ENCODE measurements at places on chromosomes 11 and 22. TPM values are rescaled to one million over a fixed set of nuclear protein-coding genes. Genes with fewer than 3 reads are reported as not detected.

- no peak for DNase-seq
These were observed 19.3 kb upstream of the TMEM191C start for GRCh38 chr22:21447694-21448402.

GRCh38 chr11:94557992-94558391, 9.2 kb upstream of the PIWIL4 start:
- no peak for DNase-seq

- no peak for DNase-seq
These were observed 2.4 kb upstream of the PPFIBP2 start for GRCh38 chr11:7511401-7511800.

DNA sequence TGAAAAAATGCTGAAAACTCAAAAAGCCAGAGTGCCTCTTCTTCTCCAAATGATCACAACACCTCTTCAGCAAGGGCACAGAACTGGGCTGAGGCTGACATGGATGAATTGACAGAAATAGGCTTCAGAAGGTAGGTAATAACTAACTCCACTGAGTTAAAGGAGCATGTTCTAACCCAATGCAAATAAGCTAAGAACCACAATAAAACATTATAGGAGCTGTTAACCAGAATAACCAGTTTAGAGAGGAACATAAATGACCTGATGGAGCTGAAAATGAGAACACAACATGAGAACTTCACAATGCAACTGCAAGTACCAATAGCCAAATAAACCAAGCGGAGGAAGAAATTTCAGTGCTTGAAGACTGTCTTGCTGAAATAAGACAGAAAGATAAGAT, 9.2 kb downstream of the OR56B4 start:
- DNase-seq: no peak

DNA sequence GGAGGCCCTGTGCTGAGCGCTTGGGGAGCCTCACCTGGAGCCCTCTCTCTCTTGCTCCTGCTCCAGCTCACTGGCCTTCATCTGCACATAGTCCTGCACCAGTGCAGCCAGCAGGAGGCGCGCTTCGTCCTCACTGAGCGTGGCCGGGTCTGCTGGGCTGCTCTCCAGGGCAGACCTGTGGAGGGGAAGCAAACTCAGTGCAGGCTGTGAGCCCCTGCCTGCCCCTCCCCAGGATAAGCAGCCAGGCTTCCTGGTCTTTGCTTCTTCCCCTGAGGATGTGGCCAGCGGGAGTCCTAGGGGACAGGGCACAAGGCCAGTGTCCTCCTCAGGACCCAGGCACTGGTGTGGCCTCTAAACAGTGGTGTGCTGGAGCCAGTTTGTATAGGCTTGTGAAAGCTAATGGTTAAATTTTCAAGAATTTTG, 2.2 kb downstream of the CALCA start:
- DNase-seq: peak; percentile 49

DNA sequence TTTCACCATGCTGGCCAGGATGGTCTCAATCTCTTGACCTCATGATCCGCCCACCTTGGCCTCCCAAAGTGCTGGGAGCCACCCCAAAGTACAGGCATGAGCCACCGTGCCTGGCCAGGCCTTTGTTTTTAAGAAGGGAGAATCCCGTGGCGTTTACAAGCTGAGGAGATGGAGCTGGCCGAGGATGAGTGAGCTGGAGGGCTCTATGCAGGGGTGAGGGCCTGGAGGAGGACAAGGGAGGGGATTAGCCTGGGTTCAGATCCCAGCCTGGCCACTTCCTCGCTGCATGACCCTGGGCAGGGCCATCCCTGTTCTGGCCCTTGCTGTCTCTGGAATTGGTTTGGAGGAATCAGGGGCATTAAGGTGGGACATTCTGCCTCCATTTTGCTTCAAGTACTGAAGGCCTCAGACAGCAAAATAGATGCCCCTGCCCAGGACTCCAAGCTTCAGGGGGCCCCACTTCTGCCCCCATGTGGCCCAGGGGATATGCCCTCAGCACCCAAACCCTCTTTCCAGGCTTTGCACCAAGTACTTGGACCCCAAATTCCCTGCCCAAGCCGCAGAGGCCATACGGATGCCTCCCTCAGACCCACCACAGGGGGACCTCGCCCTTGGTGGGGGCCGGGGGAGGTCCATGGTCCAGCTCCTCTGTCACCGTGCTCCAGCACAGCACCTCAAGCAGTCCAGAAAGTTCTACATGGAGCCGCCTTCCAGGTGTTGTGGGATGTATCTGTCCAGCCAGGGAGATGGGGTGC, 12.1 kb upstream of the LRP5 start:
- DNase-seq: no peak

DNA sequence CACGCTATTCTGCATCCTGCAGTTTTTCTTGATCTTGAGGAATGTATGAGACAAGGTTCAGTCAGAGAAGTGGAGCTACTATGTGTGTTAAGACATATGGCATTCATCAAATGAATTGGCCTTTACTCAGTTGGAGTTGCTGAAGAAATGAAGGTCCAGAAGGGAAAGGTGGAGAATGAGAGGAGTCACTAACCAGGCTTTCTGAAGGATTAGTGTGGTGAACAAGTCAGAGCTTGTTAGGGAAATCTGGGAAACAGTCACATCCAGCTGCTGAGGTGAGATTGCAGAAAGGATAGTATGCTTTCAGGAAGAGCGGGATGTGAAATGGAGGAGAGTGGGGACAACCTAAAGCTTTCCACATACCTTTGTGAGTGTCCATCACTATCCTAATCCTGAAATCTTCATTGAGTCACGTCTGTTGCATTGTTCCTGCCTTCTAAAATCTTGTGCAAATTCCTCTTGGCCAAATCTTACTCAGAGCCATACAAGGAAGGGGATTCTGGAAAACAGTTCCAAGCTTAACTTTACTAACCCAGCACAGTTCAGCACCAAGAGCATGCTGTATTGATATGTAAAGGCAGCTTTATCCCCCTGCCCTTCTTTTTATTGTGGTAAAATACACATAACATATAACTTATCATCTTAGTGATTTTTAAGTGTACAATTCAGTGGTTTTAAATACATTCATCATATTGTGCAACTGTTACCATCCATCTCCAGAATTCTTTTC, 11.4 kb upstream of the PITPNB start:
- no peak for DNase-seq

DNA sequence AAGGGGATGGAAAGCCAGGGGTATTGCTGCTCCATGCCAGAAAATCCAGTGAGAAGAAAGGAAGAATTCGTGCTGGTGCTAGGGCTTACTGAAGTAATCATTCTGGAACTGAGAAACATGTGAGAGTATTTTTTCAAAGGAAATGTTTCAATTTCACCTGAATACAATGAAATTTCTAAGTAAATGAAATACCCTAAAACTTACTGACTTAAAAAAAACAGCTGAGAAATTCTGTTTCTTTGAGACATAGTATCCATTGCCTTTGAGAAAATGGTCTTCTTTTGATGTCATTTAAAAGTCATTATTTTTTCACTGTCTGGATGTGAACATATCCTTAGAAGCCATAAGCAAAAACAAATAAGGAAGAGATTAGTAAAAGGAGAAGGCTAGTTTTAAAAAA, at the start of gene OR51V1:
OR51V1 (minus strand) TSS at position 101 of the 400 bp plus-strand sequence; CDS start at position 101, 0 bp downstream.
- DNase-seq: no peak

GRCh38 chr11:71979602-71980001, 19.1 kb upstream of the IL18BP start:
- DNase-seq: no peak

DNA sequence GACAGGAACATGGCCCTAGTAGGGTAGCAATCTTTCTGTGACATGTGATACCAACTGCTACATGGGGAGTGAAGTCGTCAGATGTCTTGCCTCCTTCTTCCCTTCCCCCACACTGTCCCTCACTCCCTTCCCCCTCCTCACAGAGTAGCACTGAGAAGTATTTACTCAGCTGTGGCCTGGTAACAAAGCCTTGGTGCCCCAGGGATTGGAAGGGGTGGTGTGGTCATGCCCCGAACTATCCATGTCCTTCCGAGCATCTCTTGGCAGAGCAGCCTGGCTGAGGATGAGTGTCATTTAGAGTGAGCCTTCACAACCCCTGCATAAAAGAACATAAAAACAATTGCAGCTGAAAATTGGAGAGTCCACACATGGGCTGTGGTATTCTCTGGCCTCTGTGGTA, 46.1 kb downstream of the ARFGAP2 start:
- no peak for DNase-seq

The MMP8 gene
- 0.37 TPM for total RNA-seq

The OR5A1 gene
- not detected for total RNA-seq

The MMP13 gene
- 0.47 TPM for total RNA-seq

The GPHA2 gene
- total RNA-seq: 0.53 TPM

The MAP6 gene
- total RNA-seq: 0.40 TPM

The OR2D2 gene
- not detected for total RNA-seq
